T-helper 2 cell (primary cell): ENCODE measurements at places on chromosomes 5 and 9.

DNA sequence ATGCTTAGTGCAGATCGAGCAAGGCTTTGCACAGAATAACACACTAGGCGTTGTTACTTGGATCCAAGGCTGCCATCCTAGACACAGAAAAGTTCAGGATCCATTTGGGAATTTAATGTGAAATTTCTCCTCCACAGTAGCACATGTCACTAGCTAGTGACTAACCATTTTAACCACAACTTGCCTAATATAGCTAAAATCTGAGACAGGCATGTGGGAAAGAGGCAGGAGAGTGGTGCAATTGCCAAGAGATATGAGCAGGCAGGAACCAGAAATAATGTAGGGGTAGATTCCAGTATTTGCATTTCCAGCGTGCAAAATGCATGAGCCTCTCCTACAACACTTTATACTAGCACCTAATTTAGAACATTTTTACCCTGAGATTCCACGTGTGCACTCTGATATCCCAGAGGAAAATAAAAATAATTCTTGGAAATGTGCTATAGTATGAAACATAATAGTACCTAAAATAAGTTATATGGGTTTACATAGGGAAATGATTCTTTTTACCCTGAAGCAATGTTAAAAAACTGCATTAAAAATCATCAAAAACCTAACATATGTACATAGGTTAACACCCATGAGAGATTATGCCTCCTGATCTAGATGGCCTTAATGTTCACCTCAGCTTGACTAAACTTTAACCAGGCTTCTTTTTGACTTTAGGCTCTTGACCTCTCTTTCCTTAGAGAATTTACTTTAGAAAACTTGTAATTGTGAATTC, 1230.6 kb upstream of the NUDT12 start:
- no peak for DNase-seq

DNA sequence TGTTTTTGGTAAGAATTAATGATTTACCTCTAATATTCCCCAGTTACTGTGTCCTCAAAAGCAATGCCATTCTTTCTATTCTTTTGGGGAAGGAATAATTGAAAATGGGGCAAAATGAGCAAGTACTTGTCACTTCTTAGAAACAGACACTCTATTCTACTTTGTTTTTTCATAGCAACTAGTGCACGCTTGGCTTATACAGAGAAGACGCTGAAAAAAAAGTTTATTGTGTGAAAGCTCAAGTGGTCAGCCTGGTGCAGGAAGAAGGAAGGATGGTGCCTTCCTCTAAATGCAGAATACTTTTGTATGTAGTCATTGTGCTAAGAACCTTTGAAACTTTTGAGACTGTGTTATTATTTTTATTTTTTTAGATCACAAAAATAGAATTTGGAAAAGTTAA, 29.6 kb downstream of the ANKDD1B start:
- DNase-seq: no peak

DNA sequence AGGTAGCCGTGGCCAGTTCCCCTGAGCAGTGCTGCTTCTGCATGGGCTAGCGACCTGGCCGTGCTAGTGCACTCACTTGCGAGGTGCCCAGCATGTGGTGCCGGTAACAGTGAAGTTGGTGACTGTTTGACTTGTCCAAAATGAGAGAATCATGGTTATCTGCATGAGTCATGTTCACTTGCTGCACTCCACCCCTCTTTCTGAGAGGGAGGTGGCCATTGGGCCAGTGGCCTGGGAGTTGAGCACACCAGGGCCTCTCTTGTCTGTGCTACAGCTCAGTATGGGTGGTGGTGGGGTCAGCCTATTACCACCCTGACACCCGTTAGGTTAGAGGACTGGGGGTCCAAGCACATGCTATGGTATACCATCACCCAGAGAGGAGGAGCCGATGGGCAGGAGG, 55.4 kb upstream of the GARNL3 start:
- no peak for DNase-seq

GRCh38 chr5:76497065-76497460, 94.0 kb downstream of the IQGAP2 start:
- no peak for DNase-seq
